Fibroblast of skin of scalp (primary cell): ENCODE measurements at places on chromosomes 3 and 15.

GRCh38 chr15:39251413-39252133 is 329.3 kb upstream of the THBS1 start:
- DNase-seq: peak; percentile 65

GRCh38 chr15:48708641-48709040 is 63.1 kb upstream of the FBN1 start:
- no peak for DNase-seq

DNA sequence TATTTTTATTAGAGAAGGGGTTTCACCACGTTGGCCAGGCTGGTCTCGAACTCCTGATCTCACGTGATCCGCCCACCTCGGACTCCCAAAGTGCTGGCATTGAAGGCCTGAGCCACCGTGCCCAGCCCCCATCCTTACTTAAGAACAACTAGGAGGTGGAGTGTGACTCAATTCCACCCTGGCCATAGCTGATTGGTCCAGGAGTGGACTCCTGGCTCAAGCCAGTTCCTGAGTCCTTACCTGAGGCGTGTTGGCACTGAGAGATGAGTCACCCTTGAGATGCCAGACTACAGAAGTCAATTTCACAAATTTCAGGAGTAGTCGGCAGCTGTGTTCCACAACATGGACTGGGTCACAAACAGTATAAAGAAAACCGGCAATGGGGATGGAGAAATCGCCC is 124.2 kb downstream of the SHQ1 start:
- DNase-seq: no peak

DNA sequence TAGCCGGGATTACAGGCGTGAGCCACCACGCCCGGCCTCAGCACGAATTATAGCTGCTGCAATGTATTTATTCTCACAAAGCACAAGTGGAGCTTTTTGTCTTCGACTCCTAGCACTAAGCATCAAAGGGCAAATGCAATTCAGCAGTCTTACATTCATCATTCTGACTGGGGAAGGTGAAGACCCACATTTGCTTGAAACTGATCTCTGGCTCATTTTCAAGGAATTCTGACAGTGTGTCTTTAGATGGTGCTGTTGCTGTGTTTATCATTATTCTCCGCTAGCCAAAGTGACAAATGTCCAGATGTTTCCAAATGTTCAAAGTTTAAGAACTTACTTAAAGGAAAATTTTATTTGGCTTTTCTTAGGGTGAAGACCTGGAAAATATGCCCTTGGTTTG is 55.9 kb downstream of the SGO1 start:
- no peak for DNase-seq

DNA sequence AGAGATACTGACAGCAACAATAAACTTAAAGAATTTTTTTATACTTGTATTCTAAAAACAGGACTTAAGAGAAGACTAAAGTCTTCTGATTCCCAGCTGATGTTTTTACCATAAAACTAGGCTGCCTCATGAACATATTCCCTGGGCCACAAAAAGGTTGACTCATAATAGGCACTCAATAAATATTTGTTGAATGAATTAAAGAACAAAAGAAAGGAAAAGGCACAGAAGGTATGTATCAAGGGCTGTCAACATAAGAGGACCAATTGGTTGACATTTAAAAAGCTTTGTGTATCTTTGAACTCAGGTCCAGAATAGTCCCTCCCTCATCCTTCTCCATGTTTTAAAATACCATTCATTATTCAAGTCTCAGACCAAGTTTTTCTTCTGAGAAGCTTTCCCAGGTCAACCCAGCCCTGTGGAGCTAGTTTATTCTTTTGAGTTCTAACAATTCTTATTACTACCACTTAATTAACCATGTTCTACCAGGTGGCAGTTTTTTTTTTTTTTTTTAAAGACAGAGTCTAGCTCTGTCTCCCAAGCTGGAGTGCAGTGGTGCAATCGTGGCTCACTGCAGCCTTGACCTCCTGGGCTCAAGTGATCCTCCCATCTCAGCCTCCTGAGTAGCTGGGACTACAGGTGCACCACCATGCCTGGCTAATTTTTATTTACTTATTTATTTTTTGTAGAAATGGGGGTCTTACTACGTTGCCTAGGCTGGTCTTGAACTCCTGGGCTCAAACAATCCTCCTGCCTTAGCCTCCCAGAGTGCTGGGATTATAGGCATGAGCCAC is 17.5 kb upstream of the ARHGEF3 start:
- DNase-seq: no peak
